ENCODE measurements at places on chromosomes 16 and 17.

DNA sequence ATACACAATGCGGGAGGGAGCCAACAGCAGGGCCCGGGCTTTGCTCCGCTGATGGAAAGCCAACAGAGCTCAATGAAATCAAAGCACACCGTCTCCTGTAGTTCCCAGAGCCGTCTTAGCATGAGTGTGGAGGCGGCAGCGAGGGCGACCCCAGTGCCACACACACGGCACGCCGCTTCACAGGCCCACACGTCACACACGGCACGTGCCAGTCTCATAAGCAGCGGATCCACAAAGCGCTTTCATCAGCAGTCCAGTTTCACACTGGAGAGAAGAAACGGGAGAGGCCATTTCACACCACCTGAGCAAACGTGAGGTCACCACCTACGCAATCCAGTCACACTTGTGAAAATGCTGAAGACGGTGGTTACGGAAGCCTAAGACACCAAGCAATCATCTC is 34.8 kb downstream of the CYB5D2 start:
- no peak overlapping the region for H3K4me3 ChIP-seq
- no peaks in the 10 kb centered on the region for H3K27me3 ChIP-seq
- H3K36me3 ChIP-seq: peaks cover 46% of the 10 kb centered on the region
- no peak for DNase-seq

DNA sequence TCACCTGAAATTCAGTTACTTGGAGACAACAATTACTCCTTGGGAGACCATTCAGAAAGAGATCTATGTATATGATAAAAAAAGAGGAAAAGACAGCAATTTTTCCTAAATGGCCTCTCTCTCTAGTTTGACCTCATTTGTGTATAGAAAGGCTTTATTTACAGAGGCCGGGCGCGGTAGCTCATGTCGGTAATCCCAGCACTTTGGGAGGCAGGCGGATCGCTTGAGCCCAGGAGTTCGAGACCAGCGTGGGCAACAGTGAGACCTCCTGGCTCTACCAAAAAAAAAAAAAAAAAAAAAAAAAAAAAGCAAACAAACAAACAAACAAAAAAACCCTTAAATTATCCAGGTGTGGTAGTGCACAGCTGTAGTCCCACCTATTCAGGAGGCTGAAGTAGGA is 20.7 kb downstream of the GRB2 start:
- no peak overlapping the region for H3K4me3 ChIP-seq
- H3K36me3 ChIP-seq: peaks cover 31% of the 10 kb centered on the region
- peaks cover 52% of the 10 kb centered on the region for H3K4me1 ChIP-seq
- no peak for DNase-seq
- no peaks in the 10 kb centered on the region for H3K27me3 ChIP-seq

- H3K27me3 ChIP-seq: peaks cover 67% of the 10 kb centered on the region
- DNase-seq: no peak
- H3K36me3 ChIP-seq: no peaks in the 10 kb centered on the region
- H3K4me3 ChIP-seq: peak overlapping the region; percentile 20
These were observed 1.5 kb downstream of the MGAT5B start for GRCh38 chr17:76869496-76870376.

GRCh38 chr16:11325404-11326083 is 19.7 kb upstream of the RMI2 start:
- H3K4me3 ChIP-seq: no peak overlapping the region
- H3K4me1 ChIP-seq: peaks cover 36% of the 10 kb centered on the region
- no peak for DNase-seq
- H3K27me3 ChIP-seq: peaks cover 20% of the 10 kb centered on the region
- no peak overlapping the region for H3K27ac ChIP-seq

GRCh38 chr16:27811881-27812280 is 251.6 kb downstream of the GSG1L start:
- no peak overlapping the region for H3K27ac ChIP-seq
- no peak overlapping the region for H3K4me3 ChIP-seq
- no peaks in the 10 kb centered on the region for H3K36me3 ChIP-seq
- DNase-seq: no peak

- peaks cover 16% of the 10 kb centered on the region for H3K36me3 ChIP-seq
- DNase-seq: no peak
- peaks cover 15% of the 10 kb centered on the region for H3K4me1 ChIP-seq
- no peak overlapping the region for H3K27ac ChIP-seq
- H3K4me3 ChIP-seq: no peak overlapping the region
These were observed 9.5 kb downstream of the DEF8 start for GRCh38 chr16:89958068-89958467.

DNA sequence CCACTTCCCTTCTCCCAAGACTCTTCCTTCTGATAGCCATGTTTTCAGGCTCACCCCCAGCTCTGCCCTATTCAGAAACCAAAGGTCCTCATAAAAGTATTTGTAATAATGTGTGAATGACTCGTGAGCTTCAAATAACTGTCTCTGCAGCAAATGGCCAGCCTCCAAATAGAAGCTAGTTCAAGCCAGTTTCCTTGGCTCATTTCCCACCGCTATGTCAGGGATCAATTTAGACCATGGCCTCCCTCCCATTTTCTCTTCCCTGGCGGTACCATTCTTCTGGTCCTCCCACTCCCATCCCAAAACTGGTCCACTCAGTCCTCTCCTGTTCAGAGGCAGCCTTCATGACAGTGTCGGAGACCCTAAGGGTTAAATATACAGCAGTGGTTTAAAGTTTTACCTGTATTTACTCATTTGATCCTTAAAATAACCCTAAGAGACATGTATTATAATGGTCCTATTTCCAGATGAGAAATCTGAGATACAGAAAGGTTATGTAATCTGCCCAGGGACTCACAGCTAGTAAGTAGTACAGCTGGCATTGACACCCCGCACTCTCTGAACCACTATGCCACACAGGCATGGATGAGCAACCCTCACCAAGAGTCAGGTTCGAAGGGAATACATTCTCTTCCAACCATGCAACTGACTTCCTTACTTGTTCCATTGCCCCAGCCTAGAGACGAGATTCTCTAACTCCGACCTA is 42.9 kb downstream of the GAS7 start:
- H3K36me3 ChIP-seq: peaks cover 8% of the 10 kb centered on the region
- no peak for DNase-seq
- H3K27ac ChIP-seq: peak overlapping the region; percentile 74
- H3K27me3 ChIP-seq: no peaks in the 10 kb centered on the region
- H3K4me1 ChIP-seq: peaks cover 28% of the 10 kb centered on the region

DNA sequence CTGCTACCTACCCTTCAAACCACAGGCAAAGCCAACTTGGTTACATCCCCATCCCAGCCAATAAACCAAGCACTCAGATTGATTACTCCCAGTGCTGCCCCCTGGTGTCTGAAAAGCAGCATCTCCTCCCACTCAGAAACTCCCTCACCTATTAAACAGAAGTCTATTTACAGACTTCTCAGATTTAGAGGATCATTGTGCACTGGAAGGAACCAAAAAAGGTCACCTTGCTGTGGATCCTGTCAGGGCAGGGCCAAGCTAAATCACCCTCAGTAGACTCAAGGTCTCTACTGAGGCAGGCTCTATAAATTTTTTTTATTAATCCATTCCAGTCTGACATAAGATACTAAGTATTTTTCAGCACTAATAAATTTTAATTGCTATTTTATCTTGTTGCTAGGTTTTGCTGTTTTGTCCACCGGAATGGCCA is 17.6 kb downstream of the HIGD1B start:
- H3K27ac ChIP-seq: no peak overlapping the region
- no peaks in the 10 kb centered on the region for H3K4me1 ChIP-seq
- H3K4me3 ChIP-seq: no peak overlapping the region
- H3K36me3 ChIP-seq: peaks cover 62% of the 10 kb centered on the region
- H3K27me3 ChIP-seq: no peaks in the 10 kb centered on the region

GRCh38 chr16:85056211-85056748 is 28.7 kb downstream of the KIAA0513 start:
- peaks cover 4% of the 10 kb centered on the region for H3K36me3 ChIP-seq
- peaks cover 31% of the 10 kb centered on the region for H3K4me1 ChIP-seq
- H3K27ac ChIP-seq: peak overlapping the region; percentile 95
- DNase-seq: no peak

- no peaks in the 10 kb centered on the region for H3K4me1 ChIP-seq
- DNase-seq: no peak
- H3K27me3 ChIP-seq: no peaks in the 10 kb centered on the region
- no peak overlapping the region for H3K27ac ChIP-seq
- H3K36me3 ChIP-seq: peaks cover 19% of the 10 kb centered on the region
- no peak overlapping the region for H3K4me3 ChIP-seq
These were observed 35.7 kb downstream of the ZCCHC14 start for GRCh38 chr16:87457061-87457611.

GRCh38 chr17:34841467-34841866 is 119.8 kb downstream of the CCT6B start:
- H3K4me3 ChIP-seq: no peak overlapping the region
- DNase-seq: no peak
- peaks cover 20% of the 10 kb centered on the region for H3K27me3 ChIP-seq
- H3K36me3 ChIP-seq: no peaks in the 10 kb centered on the region
- no peak overlapping the region for H3K27ac ChIP-seq
- peaks cover 6% of the 10 kb centered on the region for H3K4me1 ChIP-seq

GRCh38 chr17:62656446-62656845 is 29.0 kb downstream of the MRC2 start:
- H3K4me1 ChIP-seq: peaks cover 22% of the 10 kb centered on the region
- peaks cover 55% of the 10 kb centered on the region for H3K27me3 ChIP-seq

DNA sequence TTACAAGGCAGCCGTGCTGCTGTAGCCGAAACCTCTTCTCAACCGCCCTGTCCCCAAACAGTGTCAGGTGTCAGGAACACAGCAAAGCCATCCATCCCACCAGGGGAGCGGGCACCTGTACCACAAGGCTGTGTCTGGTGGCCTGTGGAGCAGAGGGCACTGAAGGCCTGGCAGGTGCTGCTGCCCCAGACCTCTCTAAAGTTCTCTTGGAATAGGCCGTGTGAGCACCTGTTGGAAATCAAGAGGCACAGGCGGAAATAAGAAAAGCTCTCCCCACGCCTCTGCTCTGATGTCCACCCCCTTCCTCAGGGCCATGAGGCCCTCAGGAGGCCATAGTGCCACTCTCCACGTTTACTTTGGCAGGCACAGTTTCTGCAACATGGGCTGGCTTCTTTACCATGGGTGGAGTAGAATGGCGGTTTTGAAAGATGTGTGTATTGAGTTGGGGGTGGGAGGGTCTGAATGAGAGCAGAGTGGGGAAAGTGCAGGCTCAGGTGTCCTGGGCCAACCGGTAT is 99.9 kb upstream of the ZNF750 start:
- no peaks in the 10 kb centered on the region for H3K27me3 ChIP-seq
- no peak for DNase-seq
- H3K36me3 ChIP-seq: peaks cover 39% of the 10 kb centered on the region
- H3K4me1 ChIP-seq: no peaks in the 10 kb centered on the region
- peak overlapping the region; percentile 42 for H3K27ac ChIP-seq
- H3K4me3 ChIP-seq: no peak overlapping the region

DNA sequence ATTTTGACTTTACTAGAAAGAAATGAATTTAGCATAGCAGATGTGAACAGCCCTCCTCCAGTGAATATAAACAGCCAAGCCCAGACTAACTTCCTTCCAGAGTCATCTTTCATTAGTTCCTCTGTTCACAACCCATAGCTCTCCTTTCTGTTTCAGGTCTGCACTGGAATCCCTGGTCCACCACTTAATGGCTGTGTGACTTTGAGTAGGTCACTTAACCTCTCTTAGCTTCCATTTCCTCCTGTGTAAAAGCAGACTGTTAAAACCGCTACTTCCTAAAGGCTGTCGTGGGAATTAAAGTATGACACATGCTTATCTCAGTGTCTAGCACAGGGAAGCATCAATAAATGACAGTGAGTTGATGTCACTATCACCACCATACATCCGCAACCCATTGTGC is 7.5 kb downstream of the SLC6A4 start:
- no peak overlapping the region for H3K27ac ChIP-seq
- no peak overlapping the region for H3K4me3 ChIP-seq
- H3K36me3 ChIP-seq: no peaks in the 10 kb centered on the region
- H3K4me1 ChIP-seq: no peaks in the 10 kb centered on the region

DNA sequence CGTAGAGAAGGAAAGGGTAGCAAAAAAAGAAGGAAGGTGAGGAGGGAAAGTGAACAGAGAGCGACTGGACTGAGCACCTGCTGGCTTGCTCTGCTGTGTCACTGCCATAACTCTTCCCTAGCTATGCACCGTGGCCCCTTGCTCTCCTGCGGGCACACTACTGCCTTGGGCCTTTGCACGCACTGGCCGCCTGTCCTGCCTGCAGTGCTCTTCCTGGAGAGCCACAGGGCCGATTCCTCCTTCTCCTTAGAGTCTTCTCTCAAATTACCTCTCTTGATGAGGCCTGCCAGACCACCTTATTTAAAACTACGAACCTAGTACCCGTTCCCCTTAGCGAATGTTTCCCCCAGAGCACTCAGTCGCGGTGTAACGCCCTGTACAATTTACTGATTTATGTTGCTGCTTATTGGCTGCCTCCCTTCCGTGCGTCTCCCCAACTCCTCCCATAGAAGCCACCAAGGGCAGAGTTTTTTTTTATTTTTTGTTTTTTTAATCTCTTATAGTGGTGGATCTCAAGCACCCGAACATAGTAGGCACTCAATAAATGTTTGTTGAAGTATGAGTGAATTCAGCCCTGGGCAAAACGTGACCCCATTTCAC is 70.3 kb downstream of the RAI1 start:
- peak overlapping the region; percentile 81 for H3K4me3 ChIP-seq
- peak overlapping the region; percentile 98 for H3K27ac ChIP-seq
- peaks cover 56% of the 10 kb centered on the region for H3K4me1 ChIP-seq
- DNase-seq: no peak

- peak overlapping the region; percentile 11 for H3K4me3 ChIP-seq
- DNase-seq: peak; percentile 18
- H3K36me3 ChIP-seq: peaks cover 39% of the 10 kb centered on the region
- no peaks in the 10 kb centered on the region for H3K27me3 ChIP-seq
These were observed 89.0 kb upstream of the DNAH17 start for GRCh38 chr17:78665952-78666920.

- H3K36me3 ChIP-seq: peaks cover 34% of the 10 kb centered on the region
- H3K27me3 ChIP-seq: no peaks in the 10 kb centered on the region
- no peak overlapping the region for H3K4me3 ChIP-seq
- H3K4me1 ChIP-seq: no peaks in the 10 kb centered on the region
- peak overlapping the region; percentile 4 for H3K27ac ChIP-seq
These were observed 71.7 kb downstream of the ARHGAP17 start for GRCh38 chr16:24943471-24943870.

DNA sequence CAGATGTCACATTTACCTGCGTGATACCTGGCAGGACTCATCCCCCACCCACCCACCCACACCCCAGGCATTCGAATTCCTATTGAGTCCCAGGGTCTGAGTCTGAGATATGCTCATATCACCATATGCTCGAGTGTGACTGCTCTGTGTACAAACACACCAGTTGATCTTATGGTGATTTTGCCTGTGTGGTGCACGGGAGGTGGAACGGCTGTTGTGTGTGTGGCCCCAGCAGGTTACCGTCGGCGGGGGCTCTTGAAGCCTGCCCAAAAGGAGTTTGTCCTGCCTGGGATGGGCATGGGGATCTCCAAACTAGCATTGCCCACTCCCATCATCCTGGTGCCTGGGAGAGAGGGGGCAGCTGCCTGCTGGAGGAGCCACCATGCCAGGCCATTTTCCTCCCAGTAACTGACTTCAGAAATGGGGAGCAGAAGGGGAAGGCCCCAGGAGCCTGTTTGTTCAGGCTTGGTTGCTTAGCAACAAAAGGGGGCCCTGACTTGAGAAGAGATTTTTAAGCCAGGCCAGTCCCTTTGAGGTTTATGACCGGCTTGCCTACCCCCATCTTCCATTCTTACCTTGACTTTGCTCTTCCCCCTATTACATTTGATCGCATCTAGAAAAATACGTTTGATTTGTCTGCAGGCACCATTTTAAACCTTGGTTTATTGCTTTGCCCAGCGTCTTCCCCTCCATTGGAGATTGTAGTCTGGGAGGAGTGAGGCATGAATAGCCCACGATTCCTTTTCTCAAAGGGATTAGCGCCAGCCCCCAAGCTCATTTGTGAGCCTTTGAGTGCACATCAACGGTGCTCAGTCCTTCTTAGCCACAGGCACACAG is 217.7 kb downstream of the CCDC182 start:
- peaks cover 10% of the 10 kb centered on the region for H3K36me3 ChIP-seq
- no peak overlapping the region for H3K27ac ChIP-seq
- H3K4me1 ChIP-seq: peaks cover 41% of the 10 kb centered on the region
- no peak overlapping the region for H3K4me3 ChIP-seq

All from central memory CD8-positive, alpha-beta T cell (primary cell).